ENCODE measurements at places on chromosomes 12 and 14. TPM values are rescaled to one million over a fixed set of nuclear protein-coding genes. Genes with fewer than 3 reads are reported as not detected.

DNA sequence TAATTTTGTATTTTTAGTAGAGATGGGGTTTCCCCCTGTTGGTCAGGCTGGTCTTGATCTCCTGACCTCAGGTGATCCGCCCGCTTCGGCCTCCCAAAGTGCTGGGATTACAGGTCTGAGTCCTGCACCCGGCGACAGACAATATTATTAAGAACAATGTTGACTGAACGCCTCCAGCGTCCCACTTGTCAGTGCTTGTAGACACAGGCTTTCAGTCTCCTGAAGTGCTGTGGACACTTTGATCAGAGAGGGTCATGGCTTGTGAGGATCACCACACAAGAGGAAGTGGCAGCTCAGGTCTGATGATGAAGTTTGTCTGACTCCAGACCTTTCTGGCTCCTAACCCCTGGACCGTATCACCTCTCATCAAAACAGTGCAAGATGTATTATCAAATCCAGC, 114.6 kb downstream of the CHST11 start:
- no peak for DNase-seq

DNA sequence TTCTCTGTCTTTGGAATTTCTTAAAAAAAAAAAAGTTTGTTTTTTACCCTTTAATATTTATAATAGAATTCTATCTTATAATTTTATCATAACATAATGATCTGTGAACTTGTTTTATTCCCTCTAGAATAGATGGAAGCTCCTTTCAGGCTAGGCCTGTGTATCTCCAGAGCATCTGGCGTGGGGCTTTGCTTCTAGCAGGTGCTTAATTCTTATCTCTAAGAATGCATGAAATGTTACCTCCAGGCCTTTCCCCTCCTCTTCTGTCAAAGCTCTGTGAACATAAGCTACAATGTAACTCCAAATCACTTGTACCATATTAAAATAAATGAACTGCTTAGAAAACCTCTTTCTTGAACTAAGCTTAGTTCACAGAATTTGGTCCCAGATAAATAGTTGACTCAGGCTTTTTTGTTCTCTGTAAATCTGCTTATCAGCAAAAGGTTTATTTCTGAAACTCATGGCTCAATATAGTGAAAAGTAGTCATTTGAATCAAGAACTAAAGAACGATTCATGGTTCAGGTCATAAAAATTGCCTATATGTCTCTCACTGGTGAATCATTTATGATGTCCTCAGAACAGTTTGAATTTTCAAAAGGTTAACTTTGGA, 407.1 kb downstream of the TRHDE start:
- DNase-seq = no peak

The NEUROD4 gene
- not detected for polyA plus RNA-seq

- no peak for DNase-seq
Measured at GRCh38 chr12:53290661-53291060, 4.7 kb upstream of the PFDN5 start.

The P2RX2 gene
- not detected for polyA plus RNA-seq

GRCh38 chr14:50059763-50060616, 56.4 kb downstream of the VCPKMT start:
- DNase-seq = no peak
